NCI-H524 (cell line): ENCODE measurements at places on chromosomes 3 and 15.
A peak's percentile ranks its signal among the peaks of the same experiment; 100 is the strongest.

GRCh38 chr15:81161160-81161673 is 27.1 kb downstream of the CFAP161 start:
- DNase-seq: no peak

- DNase-seq: no peak
Observed at GRCh38 chr3:35932995-35933394, 293.7 kb downstream of the ARPP21 start.

- DNase-seq: no peak
Observed at GRCh38 chr3:181881749-181882148, 170.0 kb downstream of the SOX2 start.

- DNase-seq: no peak
Observed at GRCh38 chr3:135853981-135854380, 111.5 kb upstream of the PPP2R3A start.

GRCh38 chr3:64361962-64362735 is 136.9 kb upstream of the PRICKLE2 start:
- DNase-seq: peak; percentile 77

DNA sequence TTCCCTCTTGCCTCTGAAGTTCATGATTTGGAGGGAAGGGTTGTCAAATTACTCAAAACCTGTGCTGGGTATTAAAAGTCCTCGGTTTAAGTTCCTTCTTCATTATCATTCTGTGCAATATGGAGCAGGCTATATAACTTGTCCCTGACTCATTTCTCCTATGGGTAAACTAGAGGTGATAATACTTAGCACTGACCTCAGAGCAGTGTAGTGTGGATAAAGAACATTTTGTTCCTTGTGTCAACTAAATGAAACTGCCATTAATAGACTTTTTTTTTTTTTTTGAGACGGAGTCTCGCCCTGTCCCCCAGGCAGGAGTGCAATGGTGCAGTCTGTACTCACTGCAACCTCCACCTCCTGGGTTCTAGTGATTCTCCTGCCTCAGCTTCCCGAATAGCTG is 2.2 kb upstream of the BBX start:
- no peak for DNase-seq

- peak; percentile 91 for DNase-seq
Observed at GRCh38 chr15:56365075-56365711, at the start of gene TEX9. TSS of gene TEX9 (plus strand) at chr15:56365426. CDS start at chr15:56365451, 25 bp downstream.

DNA sequence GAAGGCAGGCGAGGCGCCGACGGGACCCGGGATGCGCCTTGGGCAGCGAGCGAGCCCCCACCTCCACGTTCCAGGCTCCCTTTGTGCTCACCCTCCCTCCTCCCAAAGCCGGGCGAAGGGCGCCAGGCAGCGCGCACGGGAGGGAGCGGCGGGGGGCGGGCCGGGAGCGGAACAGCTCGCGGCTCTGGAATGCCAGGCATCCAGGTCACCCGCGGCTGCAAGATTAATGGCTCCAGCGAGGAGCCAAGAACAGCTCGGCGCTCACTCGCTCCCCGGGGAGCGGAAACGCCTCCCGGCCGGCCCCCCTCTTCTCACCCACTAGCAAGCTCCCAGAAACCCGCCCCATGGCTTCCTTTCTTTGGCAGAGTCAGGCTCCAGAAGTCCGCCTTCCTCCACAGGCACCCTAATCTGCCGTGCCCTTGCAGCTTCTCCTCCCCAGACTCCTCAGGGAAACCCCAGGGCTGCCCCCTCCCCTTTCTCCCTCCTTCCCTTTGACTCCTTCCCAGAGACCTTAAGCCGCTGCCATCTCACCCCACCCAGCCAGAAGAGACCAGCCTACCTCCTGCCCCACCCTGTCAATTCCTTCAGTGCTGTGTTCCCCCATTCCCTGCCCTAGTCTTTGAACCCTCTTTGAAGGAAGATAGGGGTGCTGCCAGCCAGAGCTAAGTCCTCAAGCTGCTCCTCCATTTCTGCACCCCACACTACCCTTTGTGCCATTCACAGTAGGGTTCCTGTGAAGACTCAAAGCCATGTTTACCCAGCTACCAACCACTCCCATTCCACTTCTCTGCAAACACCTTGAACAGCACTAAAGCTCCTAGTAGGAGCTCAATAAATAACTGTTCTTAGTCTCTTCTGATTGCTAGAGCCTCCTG is 9.9 kb downstream of the AMOTL2 start:
- DNase-seq: no peak

DNA sequence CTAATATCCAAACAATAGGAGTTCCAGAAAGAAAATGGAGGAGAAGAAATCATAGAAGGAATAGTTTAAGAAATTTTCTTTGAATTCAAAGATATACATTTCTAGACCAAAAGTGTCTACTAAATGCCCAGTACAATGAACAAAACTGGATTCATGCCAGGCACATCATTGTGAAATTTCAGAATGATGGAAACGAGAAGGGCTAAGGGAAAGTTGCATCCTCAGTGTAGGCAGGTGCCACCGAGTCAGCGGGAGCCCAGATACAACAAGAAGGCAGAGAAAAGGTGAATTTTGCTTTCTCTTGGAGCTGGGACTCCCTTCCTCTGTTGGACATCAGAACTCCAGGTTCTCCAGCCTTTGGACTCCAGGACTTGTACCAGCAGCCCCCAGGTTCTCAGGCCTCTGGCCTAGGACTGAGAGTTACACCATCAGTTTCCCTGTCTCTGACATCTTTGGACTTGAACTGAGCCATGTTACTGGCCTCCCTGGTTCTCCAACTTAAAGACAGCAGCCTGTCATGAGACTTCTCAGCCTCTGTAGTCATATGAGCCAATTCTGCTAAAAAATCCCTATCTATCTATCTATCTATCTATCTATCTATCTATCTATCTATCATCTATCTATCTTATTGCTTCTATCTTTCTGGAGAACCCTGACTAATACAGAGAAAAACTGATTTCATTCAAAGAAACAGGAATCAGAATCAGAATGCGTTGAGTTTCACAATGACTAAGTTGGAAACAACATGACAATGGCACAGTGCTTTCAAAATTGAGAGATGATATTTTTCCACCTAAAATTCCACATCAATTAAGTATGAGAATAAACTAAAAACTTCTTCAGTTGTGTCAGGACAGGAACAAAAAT is 207.7 kb downstream of the FAM43A start:
- DNase-seq: no peak

DNA sequence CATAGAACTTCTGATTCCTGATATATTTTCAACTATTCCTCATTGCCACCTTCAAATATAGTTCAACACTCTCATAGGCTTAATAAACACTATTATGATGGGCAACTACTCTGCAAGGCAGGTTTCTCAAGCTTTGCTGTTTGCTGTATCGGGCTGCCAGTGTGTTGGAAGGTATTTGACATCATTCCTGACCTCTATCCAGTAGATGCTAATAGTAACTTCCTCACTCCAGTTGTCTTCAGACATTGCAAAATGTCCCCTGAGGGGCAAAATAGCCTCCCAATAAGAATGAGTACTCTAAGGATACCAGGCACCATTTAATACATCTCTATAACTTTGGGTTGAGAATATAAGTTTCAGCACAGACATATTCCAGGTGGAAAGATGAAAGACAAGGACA is 147.5 kb upstream of the PFN2 start:
- DNase-seq: no peak

- DNase-seq: no peak
Observed at GRCh38 chr3:109930582-109930981, 593.2 kb upstream of the DPPA4 start.

- DNase-seq: no peak
Observed at GRCh38 chr3:193662757-193663322, 69.8 kb downstream of the OPA1 start.

GRCh38 chr3:27354588-27355203 is 14.5 kb downstream of the NEK10 start:
- DNase-seq: no peak

DNA sequence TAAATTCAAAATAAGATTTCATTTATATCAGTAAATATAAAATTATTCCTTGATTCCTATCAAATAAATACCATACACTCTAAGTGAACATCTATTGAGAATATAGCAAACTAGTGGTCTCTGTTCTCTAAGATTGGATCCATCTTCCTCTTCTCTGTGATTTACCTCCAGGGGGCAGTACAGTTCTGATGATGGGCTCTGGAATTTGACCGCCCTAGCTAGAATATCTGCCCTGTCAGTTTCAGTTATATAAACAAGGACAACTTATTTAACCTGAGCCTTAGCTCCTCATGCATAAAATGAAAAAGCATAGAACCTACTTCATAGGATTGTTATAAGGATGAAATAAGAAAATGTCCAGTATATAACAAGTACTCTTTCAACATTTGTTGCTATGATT is 171.1 kb upstream of the CCDC54 start:
- DNase-seq: peak; percentile 16

DNA sequence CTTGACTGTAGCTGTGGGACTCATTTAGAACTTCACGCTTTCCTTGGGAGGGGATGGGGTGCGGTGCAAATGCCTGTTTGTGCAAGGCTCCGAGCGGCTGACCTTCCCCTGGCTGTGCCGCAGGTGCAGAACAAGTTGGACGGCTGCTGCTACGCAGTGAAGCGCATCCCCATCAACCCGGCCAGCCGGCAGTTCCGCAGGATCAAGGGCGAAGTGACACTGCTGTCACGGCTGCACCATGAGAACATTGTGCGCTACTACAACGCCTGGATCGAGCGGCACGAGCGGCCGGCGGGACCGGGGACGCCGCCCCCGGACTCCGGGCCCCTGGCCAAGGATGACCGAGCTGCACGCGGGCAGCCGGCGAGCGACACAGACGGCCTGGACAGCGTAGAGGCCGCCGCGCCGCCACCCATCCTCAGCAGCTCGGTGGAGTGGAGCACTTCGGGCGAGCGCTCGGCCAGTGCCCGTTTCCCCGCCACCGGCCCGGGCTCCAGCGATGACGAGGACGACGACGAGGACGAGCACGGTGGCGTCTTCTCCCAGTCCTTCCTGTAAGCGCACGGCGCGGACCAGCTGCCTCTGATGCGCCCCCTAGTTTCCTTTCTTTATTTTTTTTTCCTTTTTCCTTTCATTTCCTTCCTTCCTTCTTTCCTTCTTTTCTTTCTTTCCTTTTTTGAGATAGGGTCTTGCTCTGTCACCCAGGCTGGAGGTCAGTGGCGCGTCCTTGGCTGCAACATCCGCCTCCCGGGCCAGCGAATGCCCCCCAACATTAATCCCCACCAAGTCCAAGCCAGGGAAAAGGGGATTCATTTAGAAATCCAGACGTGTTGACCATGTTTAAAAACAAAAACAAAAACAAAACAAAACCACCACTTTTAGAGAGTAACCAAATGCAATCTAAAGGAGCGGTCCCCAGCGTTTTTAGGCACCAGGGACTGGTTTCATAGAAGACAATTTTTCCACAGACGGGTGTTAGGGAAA is 42.7 kb downstream of the EIF2AK4 start:
- no peak for DNase-seq

DNA sequence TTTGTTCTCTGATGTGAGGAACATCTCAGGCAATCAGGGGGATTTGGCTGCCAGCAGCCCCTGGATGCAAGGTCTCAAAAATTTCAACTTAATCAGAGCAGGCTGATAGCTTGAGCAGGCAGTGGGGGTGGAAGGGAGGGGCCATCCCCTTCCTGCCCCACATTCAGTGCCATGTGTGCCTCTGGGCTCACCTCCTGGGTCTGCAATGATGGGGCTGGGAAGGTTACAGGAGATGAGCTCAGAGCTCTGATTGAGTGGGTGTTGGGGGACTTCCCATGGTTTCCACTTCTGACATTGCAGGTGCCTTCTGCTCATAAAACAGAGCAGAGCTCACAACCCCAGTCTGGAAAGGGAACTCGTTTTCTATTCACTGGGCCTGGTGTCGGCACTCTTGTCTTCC is 37.0 kb downstream of the PARP16 start:
- no peak for DNase-seq

- no peak for DNase-seq
Observed at GRCh38 chr3:31709005-31709404, 176.3 kb downstream of the STT3B start.

- peak; percentile 49 for DNase-seq
Observed at GRCh38 chr3:3288255-3288654, 108.8 kb upstream of the CRBN start.
